ENCODE measurements at places on chromosomes 16 and 17.
A peak's percentile ranks its signal among the peaks of the same experiment; 100 is the strongest.

GRCh38 chr16:80296034-80296433, 244.8 kb upstream of the DYNLRB2 start:
- DNase-seq = no peak

DNA sequence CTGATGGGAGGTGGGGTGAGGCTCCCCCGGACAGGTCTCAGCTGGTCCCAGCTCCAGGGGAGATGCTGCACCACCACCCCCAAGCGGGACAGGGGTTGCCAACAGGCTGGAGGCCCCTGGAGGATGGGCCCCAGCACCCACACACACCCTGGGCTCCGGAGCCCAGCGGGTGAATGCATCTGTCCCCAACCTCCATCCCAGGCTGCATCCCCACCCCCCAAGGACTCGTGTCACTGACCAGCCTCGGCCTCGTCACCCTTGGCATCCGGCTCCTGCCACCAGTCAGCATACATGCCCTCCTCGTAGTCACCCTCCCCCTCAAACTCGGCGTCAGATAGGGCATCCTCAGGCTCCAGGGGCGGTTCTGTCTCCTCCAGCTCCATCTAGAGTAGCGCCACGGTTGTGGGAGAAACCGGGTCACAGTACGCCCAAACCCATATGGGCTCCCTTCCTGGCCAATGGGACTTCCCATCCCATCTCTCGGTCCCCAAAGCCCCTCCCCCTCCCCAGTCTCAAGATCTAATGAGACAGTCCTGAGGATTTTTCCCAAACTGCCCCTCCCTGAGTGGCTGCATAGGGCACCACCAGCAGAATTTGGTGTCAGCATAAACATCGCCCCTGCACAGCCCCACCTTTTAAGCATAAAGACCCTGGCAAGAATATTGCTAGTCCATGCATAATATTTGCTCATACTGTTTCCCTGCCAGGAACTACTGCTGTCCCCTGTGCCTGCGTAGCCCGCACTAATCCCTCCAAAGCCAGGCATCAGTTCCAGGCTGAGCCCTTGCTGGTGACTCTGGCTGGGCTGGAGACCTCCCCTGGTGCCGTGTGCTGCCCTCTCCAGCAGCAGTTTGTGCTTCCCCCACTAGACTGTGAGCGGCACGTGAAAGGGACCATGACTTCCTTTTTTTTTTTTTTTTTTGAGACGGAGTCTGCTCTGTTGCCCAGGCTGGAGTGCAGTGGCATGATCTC, 8.4 kb downstream of the P3H4 start:
- no peak for DNase-seq

- DNase-seq = no peak
These were observed 59.3 kb upstream of the BCO1 start for GRCh38 chr16:81179219-81179618.

GRCh38 chr17:81925860-81926450, 1.6 kb downstream of the MAFG start:
- peak; percentile 16 for DNase-seq

- DNase-seq = peak; percentile 33
These were observed 46.3 kb downstream of the VMP1 start for GRCh38 chr17:59753522-59754467.

DNA sequence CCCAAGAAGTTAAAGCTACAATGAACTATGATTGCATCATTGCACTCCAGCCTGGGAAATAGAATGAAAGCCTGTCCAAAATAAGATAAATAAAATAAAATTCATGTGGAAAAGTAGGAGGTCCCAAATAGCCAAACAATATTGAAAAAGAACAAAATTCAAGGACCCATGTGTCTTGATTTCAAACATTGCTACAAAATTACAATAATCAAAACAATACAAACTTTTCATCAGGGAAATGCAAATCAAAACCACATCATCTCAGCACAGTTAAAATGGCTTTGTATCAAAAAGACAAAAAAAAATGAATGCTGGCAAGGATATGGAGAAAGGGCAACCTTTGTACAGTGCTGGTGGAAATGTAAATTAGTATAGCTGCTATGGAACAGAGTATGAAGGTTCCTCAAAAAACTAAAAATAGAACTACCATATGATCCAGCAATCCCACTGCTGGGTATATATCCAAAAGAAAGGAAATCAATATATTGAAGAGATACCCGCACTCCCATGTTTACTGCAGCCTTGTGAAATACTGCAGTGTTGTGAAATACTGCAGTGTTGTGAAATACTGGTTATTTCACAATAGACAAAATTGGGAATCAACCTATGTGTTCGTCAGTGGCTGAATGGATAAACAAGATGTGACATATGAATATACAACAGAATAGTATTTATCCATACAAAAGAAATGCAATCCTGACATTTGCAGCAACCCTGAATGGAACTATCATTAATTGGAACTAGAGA, 24.5 kb upstream of the ZNF287 start:
- DNase-seq = no peak

GRCh38 chr17:10339051-10339450, 33.8 kb downstream of the MYH13 start:
- no peak for DNase-seq

GRCh38 chr16:78576941-78577340, 477.5 kb downstream of the WWOX start:
- no peak for DNase-seq

GRCh38 chr16:17939723-17940122, 396.8 kb downstream of the NPIPA8 start:
- no peak for DNase-seq

DNA sequence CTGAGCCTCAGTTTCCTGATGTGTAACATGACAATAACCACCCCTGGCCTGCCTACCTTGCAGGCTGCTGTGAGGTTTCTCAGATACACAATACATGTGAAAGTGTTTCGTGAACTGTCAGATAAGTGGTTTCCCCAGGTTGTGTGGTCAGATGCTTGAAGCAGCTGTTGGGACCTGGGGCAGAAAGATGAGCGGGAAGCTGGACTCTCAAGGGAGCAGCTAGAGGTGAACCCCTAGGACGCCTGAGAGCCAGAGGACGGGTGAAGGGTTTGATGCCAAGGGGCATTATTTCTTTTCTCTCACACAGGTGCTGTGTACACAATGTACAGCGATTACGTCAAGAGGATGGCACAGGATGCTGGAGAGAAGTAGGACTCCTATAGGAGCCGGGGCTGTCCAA, 2.3 kb downstream of the HIGD1B start:
- DNase-seq = no peak

GRCh38 chr17:48579760-48580554, 1.8 kb upstream of the HOXB4 start:
- no peak for DNase-seq

- DNase-seq = no peak
These were observed 14.4 kb downstream of the RIPOR1 start for GRCh38 chr16:67543036-67543435.

DNA sequence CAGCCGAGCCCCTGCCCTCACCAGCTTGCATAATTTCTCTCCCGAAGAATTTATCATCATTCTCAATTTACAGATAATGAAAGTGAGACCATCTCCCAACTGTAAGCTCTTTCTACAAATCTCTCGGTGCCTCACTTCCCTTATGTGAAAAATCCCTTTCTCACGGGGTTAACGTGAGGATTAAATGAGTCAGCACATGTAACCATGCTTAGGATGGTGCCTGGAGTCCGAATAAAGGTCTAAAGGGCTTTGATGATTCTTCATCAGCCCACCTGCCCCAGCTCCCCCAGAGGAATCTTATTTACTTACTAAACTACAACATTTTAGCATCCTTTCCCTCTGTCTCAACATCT, 24.8 kb upstream of the PIK3R6 start:
- DNase-seq = no peak

- DNase-seq = no peak
These were observed 21.3 kb downstream of the C16orf95 start for GRCh38 chr16:87295661-87296531.

DNA sequence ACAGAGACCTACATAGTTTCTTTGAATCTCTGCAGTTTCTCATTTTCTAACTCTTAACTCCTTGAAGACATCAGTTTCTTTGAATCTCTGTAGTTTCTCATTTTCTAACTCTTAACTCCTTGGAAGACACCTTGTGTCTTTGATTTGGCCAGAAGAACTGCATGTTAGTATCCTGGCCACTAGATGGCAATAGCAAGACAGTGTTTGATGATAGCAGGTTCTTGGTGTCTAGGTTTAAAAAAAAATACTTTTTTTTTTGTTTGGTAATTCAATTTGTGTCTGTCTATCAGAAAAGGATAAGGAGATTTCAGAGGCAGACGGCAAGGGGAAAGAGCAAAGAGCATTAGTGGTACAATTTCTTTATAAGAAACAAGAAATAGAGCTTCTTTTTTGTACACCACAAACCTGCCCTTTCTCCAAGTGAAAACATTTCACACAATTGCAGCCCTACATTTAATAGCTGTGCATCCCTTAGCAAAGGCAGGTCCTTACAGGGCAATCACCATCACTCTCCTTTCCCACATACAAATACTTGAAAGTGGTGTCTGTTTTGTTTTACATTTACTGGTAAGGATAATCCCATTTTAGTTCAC, 1324.9 kb upstream of the CDH8 start:
- DNase-seq = no peak

- DNase-seq = no peak
These were observed 5.8 kb downstream of the PRSS22 start for GRCh38 chr16:2852003-2852730.

- peak; percentile 13 for DNase-seq
These were observed 588.7 kb downstream of the CDH13 start for GRCh38 chr16:83215406-83216001.

DNA sequence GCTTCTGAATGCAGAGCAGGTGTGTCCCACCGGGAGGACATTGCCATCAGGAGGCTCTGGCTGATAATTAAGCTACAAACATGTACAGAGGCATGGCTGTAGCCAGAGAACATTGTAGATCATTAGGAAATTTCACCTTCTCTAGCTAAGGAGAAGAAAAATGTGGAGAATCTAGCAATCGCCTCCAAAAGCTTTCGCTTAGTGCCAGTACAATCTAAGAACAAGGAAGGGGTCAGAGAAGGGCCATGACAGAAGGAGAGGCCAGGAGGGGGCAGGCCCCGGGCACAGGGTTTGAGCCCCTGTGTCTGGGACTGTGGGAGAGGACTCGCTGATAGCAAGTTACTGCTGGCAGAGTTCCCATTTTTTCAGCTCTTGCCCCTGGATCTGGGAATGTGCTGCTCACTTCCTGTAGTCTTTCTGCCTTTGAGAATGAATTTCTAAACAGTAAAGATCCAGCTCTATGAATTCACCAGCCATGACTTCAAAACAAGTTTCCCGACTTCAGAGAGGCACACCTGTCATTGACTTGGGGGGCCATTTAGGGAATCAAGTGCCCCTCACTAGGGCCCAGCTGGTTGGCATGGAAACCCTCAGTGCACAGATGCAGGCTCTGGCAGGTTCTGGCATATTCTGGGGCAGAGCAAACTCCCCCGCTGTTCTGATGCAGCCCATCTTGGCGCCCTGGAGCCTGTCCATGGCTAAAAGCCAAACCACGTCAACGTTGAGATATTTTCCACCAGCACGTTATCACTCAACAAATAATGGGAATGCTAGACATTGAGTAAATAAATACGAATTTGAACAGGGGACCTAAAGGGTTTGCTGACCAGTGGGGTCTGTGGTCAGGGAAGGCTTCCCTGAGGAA, 59.5 kb upstream of the CACNG4 start:
- DNase-seq = no peak

DNA sequence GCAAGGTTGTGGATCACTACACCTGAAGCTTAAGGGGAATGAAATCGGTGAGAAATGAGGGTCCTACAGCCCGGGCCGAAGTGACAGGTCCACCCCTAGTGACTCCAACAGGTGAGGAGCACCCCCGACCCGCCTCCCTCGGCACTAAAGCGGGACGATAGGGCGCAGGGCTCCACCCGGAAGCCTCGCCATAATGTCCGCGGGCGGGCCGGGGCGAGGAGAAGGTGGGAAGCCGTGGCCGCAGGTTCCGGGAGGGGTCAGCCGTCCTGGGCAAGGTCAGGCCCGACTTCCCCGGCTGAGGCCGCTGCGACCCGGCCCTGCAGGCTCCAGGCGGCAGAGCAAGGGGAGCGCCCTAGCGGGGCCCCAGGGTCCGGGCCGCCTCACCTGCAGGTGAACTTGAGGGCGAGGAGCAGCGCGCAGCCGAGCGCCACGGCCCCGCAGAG, 543 bp downstream of the TXNDC11 start:
- DNase-seq = peak; percentile 49

All from CD4-positive, alpha-beta T cell treated with Interleukin-4 for 1 hour (primary cell).